Urothelium cell line (cell line): ENCODE measurements at places on chromosomes 4 and X.
A peak's percentile ranks its signal among the peaks of the same experiment; 100 is the strongest.

GRCh38 chr4:3873408-3874027, 107.3 kb downstream of the ADRA2C start:
- no peak for DNase-seq

- DNase-seq: no peak
Measured at GRCh38 chrX:70421618-70422017, 1.5 kb upstream of the GDPD2 start.

DNA sequence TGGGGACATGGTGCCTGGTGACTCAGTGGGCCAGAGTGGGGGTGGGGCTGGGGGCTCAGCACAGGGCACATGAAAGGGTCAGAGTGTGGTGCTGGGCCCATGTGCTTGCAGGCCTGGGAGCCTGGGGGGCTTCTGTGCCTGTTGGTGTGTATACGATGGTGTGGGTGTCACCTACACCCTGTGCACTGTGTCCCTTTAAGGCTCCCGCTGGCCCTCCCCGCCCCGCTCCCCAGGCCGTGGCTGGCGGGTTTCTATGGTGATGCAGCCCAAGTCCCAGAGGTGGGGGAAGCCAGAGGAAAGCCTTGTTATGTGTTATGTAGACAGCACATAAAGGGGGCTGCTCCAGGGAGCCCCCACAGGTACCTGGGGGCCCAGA, 5.5 kb downstream of the L1CAM start:
- DNase-seq: peak; percentile 29

GRCh38 chrX:150913511-150913910, 15.0 kb upstream of the CD99L2 start:
- no peak for DNase-seq

DNA sequence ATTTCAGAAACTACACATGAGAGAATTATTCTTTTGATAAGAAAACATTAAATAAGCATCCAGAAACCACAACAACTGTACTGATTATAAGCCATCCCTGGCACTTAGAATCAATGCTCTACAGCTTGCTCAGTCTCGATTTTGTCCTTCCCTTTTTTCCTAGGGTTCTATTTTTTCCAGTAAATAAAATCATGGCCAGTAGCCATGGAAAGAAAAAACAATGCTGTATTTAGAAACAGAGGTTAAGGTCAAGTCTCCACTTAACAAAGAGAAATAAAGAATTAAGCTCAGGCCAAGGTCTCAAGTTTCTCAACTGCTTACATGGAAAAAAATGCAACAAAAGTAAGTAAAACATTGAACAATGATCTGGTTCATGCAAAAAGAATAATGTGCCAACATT, 38.7 kb upstream of the GRID2 start:
- DNase-seq: no peak

DNA sequence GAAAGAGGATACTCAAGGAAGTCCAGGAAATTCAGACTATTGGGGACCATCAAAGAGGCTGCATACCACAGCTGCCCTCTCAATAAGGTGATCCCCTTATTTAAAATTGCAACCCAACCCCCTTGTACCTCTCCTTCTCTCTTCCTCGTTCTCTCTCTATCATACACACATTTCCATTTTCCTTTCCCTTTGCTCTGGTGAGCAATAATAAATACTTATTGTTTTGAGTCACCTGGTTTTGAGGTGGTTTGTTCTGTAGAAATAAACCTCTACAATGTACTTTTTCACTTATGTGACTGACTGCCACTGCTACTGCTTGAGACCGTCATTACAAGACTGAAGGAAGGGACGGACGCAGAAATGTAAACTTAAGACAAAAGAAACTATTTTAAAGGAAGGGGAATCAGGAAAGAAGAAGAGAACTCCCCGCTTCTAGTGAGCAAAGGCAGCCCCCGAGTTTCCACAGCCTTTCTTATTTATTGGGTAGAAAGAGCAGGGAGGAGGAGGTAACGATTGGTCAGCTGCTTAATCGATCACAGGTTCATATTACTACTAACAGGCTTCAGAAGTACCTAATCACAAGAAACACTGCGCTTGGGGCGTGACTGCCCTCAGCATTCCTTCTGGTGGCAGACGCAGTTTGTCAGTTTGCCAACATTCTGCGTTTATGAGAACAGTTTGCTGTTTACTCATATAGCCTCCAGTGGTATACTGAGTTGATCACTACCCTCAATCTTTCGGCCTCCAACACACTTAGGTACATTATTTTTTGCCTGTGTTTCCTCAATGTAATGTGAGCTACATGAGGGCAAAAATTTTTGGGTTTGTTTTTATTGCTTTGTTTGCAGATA, 16.9 kb upstream of the TMEM165 start:
- no peak for DNase-seq

DNA sequence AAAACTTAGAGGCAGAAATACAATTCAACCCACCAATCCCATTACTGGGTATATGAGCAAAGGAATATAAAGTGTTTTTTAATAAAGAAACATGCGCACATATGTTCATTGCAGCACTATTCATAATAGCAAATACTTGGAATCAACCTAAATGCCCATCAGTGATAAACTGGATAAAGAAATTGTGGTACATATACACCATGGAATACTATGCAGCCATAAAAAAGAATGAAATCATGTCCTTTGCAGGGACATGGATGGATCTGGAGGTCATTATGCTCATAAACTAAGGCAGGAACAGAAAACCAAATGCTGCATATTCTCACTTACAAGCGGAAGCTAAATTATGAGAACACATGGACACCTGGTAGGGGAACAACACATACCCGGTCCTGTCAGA, 807.7 kb upstream of the INTU start:
- no peak for DNase-seq

DNA sequence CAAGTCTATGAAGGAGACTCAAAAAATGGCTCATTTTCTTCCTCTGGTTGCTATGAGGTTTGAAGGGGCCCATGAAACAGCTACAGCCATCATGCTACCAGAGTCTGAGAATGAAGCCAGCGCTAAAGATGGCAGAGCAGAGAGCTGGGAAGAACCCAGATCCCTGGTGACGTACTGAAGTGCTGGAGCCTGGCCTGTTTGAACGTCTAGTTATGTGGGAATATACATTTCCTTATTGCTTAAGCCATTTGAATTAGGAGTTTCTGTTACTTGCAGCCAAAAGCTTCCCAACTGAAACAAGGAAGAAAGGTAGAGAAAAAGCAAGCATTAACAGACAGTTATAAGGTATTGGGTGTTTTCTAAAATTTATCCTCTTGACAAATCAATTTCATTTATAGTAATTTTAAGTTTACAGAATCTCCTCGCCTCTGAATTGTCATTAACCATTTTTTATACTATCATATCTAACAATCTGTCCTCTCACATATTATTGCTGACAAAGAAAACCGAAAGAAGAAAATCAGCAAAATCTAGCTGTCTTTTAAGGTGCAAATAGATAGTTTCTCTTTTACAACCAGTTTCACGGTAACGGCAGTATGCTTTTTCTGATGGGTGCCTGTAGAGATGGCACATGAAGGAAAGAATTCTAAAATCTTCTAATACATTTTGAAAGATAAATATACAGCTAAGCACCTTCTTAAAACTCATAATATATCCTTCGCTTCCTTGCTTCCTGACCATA, 8.9 kb upstream of the COQ2 start:
- no peak for DNase-seq

DNA sequence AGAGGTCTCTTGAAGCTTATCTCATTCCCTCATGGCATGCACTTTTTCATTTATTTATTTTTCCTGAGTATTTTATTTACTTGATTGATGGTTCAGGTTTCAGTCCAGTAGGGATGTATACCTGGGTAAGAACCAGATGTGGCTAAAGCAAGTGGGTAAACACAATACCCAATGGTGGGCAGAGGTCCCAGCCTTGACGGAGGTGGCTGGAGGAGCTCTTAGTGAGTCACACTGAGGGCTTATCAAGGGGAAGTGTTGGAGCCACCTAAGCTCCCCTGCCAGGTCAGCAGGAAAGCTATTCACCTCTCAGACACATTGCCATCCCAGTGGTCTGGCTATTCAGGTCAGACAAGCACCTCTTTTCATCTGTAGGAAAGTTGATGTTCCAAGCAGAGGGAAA, 236.2 kb upstream of the MAGEB16 start:
- no peak for DNase-seq

- DNase-seq: no peak
Measured at GRCh38 chr4:147396105-147396504, 84.8 kb upstream of the EDNRA start.

- DNase-seq: no peak
Measured at GRCh38 chrX:96729868-96730643, 45.4 kb downstream of the DIAPH2 start.

GRCh38 chrX:69031181-69031580, 134.1 kb downstream of the PJA1 start:
- DNase-seq: no peak

DNA sequence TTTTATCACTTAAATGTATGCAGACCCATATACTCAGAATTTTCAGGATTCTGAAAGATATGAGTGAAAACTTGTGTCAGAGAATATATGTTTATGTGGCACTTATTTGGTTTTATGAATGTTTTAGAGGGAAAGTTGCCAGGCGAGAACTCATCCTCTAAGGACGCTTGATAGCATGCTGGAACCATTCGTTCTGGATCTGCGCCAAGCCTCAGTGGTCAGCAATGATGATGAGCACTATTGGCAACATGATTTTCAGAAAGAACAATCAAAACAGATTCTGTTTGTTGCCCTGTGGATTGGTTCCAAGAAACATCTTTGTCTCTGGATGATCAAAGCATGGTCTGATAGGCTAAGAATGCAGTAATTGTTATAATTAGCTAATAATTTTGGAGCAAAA, 32.1 kb upstream of the RAPGEF2 start:
- DNase-seq: peak; percentile 31

- DNase-seq: no peak
Measured at GRCh38 chrX:26376037-26376708, 160.2 kb downstream of the MAGEB5 start.

DNA sequence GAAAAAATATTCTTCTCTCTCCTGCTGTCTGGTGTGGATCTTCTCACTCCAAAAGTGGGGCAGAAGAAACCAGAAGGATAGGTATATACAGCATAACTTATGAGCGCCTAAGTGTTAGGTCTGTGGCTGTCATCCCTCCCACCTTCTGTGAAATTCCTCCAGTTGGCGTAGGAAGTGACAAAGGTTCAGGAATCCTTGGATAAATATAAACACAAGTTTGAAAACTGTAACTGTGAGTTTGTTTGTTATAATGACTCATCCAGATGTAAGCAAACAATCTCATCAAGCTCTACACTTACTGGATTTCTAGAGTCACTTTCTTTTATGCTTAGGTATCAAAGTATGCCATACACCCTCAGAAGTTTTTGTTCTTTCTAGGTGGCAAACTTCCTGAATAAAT, 405.2 kb downstream of the FAT4 start:
- peak; percentile 18 for DNase-seq

GRCh38 chr4:104302731-104303130, 192.0 kb downstream of the CXXC4 start:
- DNase-seq: no peak

DNA sequence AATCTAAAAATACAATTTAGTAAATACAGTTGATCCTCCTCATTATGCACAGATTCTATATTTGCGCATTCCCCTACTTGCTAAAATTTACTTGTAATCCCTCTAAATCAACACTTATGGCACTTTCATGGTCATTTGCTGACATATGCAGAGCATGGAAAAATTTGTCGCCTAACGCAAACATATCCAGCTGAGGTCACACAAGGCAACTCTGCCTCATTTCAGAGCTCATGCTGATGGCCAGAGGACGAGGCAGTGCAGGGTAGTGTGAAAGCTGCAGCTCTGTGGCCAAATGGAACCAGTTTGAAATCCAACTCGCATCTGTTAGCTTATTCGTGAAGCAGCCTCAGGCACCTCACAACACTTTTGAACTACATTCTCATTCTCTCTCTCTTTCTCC, 39.7 kb upstream of the KLHL2 start:
- no peak for DNase-seq

- no peak for DNase-seq
Measured at GRCh38 chr4:23889391-23889790, 456 bp downstream of the PPARGC1A start.

DNA sequence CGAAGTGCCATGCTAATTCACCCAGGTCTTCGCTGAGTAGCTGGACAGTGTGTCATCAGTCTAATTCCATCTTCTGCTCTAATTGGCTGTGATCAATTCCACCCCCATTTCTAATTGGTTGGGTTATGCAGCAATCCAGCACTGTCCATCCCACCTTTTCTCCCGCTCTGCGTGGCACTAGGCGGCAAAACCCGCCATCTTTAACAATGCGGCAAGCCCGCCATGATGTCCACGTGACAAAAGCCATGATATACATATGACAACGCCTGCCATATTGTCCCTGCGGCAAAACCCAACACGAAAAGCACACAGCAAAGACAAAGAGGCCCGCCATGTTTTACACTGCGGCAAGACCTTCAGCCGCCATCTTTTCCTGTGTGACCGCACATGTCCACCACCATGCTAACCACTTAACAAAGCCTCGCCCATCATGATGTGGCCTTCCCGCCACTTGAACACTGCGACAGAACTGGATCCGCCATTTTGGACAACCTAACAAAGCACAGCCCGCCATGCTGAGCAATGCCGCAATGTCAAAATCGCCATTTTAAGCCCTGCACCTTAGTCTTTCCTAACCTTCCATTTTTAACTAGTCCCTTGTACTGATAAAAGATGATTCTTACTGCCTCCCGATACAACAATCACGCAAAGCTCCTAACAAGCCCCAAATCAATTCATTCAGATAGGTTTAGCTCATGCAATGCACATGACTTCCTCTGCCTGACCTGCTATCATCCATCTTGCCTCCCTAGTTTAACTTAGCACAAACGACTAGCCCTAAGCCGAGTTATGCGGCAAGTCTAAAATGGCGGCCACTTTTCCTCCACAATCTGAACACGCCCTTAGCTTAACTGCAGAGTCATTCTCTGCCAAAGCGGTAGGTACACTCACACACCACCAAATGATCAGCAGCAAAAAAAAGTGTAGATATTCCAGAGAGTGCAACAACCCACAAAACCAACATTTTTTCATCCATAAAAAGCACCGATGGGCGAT, 288.3 kb downstream of the CHIC1 start:
- no peak for DNase-seq

DNA sequence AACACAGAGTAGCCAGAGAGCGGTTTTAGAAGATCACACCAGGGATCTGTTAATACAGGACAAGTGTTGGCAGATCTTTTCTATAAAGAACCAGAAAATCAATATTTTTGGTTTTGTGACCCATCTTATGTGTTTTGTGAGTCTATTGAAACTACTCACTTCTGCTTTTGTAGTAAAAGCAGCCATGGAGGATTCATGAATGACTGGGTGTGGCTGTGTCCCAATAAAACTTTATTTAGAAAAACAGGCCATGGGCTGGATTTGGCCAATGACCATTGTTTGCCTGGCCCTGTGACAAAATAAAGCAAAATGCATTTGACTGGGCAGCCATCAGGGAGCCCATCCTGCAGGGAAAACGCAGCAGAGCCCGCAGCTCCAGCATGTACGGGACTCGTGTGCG, 99.9 kb upstream of the ADRA2C start:
- no peak for DNase-seq

DNA sequence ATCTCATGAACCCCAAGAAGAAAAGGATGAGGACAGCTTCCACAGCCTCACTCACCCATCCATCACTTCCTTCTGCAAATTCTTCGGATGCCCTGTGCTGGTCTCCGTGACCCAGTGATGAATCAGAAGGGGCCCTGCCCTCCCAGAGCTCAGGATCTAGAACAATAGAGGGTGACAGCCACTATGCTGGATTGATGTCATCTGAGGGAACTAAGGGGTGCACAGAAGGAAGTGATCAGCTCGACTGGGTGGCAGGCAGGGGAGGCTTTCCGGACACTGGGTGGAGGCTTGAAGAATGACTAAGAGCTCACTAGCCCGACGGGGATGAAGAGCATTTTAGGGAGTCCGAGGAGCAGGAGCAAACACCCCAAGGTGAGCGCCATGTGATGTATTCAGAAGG, 1.4 kb upstream of the ZNF185 start:
- DNase-seq: peak; percentile 52
